Stimulated activated CD8-positive, alpha-beta memory T cell treated with anti-CD3 and anti-CD28 coated beads, Interleukin-15, amount 100 ng/mL, for 24 hours (primary cell): ENCODE measurements at places on chromosomes 2 and 18.

GRCh38 chr18:57337890-57338289, 14.5 kb upstream of the ST8SIA3 start:
- no peak for DNase-seq

DNA sequence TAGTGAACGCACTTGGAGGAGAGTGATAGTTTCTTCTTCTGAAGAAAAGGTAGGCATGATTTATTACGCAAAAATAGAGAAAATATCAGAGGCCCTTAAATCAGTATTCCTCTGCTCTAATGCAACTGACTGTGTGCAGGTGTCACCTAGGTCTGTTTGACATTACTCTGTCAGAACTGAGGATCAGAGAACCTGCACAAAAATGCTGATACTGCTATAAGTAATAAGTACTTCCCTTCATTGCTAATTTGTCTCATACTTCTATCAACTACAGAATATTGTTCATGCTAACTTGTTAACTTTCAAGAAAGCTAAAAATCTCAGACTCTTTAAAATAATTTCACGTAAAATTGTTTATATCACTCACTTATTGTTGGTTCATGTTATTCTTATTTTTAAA, 358.5 kb downstream of the ZNF804A start:
- DNase-seq = no peak

- no peak for DNase-seq
Measured at GRCh38 chr2:46252891-46253659, 44.1 kb upstream of the EPAS1 start.

- DNase-seq = no peak
Measured at GRCh38 chr2:86593266-86593665, 30.0 kb upstream of the CHMP3 start.

- DNase-seq = no peak
Measured at GRCh38 chr18:32552421-32553030, 81.8 kb upstream of the GAREM1 start.

DNA sequence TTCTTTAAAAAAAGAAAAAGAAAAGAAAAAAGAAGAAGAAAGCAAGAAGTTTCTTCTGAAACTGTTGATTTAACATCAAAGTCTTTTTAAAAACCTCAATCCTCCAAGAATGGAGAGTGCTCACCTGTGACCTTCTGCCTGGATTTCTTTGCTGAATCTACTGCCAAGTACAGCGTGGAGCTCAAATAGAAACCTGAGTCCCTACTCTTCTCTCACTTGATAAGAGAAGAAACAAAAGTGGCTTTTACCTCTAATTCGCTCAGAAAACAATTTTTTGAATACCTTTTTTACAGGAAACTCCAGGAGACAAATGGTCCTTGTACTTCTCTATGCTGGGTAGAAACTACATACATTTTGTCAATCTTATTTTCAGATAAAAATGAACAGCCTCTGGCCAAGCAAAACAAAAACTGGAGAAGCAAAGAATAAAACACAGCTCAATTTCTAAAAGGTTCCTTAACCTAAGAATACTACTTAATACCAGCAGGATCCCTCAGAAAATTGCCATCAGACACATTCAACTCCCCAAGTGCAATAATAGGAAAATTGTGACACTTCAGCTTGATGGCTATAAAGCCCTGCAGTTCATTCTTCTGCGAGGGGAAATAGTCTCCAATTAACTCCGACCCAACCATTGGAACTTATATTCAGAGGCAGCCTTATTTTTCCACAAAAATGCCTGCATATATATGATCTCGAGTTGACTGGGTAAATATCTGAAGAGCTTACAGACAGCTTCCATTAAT, 85.8 kb downstream of the GRB14 start:
- DNase-seq = no peak

DNA sequence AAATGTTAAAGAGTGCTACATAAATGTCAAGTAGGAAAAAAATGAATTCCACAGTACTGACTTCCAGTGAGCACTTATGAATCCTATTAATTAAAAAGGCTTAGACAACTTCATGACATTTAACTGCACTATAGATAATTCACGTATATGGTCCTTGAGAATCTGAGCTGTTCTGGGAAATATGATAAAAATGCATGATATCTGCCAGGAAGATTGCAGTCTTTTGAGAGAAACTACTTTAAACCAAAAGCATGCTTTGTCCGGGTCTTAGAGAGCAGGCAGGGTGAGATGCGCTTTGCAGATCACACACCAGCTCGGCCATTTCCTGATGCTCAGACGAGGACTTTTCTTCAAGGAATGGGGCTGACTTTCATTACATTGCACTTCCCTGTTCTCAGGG, 42.6 kb downstream of the CMPK2 start:
- DNase-seq = no peak
